ENCODE measurements at places on chromosomes 3 and 15.

DNA sequence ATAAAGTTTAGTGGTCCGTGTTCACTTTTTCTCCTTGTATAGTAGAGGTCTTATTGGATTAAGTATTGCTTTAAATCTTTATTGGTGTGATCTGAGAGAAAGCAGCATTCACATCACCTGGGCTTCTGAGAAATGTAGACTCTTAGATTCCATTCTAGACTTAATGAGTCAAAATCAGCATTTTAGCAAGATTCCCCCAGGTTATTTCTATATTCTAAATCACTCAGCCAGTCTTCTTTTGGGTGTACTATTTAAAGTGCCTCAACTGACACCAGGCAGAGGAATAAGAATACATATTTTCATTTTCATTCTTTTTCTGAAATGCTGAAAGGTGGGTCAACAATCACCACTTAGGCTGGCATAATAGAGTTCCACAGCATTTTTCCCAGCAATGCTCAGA is 481.7 kb downstream of the TUSC7 start:
- no peak for DNase-seq

DNA sequence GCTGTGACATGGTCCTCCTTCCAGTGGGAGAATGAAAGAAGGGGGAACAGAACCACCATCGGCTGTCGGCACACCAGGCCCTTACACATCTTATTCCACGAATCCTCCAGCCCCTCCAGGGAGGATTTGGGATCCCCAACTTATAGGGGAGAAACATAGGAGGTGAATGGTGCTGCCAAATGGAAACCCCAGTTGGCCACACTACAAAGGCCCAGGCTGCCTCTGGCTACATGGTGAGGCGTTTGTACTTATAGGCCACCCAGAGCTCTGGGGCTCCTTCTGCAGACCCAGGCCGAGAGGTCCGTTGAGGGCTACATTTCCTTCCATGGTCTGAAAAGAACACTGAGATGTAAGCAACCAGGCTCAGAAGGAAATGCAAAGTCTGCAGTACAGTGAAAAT is 12.0 kb downstream of the AMOTL2 start:
- DNase-seq: no peak

DNA sequence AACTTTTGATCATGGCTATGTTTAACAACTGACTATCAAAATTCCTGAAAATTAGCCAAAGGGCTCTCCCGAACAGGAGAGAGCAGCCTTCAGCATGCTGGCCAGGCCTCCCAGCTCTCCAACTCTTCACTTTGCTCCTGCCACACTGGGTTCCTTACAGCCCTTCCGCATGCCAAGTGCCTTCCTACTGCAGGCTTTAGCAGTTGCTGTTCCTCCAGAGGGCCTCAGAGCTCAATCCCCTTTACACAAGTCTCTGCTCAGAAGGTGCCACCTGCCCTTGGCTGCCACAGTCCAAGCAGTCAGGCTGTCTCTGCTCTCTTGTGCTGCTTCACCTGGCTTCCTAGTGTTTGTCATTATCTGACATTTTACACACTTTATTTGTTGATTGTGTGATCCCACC is 553.1 kb upstream of the PPP2R3A start:
- no peak for DNase-seq

GRCh38 chr15:52529341-52529924 is 753 bp upstream of the MYO5A start:
- no peak for DNase-seq

GRCh38 chr3:55406696-55407425 is 80.2 kb downstream of the WNT5A start:
- DNase-seq: peak; percentile 74

GRCh38 chr3:32410367-32411246 is 19.0 kb downstream of the CMTM7 start:
- DNase-seq: no peak

DNA sequence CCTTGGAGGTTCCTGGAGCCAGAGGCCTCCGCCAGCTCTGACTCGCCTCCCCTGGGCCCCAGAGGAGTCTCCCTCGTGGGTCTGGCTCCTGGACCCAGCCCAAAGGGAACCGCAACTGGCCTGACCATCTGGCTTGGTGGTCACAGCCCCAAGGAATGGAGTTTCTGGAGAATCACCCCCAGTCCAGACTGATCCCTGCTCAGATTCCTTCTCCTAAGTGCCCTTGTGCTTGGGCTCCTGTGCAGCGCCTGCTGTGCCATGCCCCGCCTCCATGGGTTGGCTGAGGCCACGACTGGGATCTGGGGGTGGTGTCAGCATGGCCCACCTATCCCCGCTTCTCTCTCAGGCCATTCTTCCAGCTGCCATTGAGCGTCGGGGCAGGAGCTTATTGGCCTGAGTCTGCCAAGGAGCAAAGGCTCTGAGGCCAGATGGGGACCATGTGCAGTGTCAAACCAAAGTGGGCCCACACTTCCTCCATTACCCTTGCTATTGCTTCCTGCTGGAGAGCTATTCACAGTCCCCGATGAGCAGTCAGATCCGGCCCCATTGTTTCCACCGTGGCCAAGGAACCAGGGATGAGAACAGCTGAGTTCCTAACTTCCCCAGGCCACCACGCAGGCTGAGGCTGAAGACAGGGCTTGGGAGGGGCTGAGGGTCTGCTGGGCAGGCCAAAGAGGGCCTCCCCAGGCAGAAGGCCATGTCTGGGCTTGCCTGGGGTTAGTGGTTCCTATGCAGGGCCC is 19.0 kb downstream of the CSPG4 start:
- DNase-seq: no peak
